SK-N-SH (cell line): ENCODE measurements at places on chromosomes 4 and X.

GRCh38 chrX:112841820-112842157, 1.2 kb upstream of the AMOT start:
- DNase-seq, result no peak

- no peak for DNase-seq
Observed at GRCh38 chr4:160523231-160523630, 1420.4 kb downstream of the RAPGEF2 start.

GRCh38 chr4:80216100-80216761, 18.9 kb downstream of the PRDM8 start:
- no peak for DNase-seq

DNA sequence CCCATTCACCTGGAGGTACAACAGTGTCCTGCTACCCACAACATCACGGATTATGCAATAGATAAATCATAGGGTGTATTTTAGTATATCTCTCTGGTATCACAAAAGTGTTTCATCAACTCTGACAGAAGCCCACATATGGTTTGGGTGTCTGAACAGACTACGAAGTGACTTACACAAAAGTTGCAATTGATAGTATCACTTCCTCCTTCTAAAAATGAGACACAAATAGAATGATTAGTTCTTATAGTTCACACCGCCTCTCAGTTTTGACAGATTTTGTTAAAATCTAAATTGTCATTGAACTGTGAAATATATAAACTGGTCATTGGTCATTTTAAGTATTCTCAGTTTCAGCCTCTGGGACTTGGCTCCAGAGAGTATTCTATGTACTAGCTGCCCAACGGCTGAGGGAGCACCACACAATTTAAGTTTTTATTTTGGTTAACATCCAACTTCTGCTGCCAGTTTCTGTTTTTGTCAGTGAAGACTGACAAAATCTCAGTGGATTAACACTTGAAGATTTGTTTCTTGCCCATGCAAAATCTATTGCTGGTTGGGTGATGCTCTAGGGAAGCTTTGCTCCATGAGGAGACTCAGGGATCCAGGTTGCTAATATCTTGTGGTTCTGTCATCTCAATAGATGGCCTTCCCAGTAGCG, 113.8 kb upstream of the PUDP start:
- no peak for DNase-seq

GRCh38 chrX:110182865-110183264, 135.0 kb downstream of the AMMECR1 start:
- no peak for DNase-seq

- DNase-seq, result no peak
Observed at GRCh38 chr4:7322166-7322991, 112.4 kb downstream of the PSAPL1 start.

GRCh38 chr4:87304745-87305432, 17.8 kb downstream of the HSD17B13 start:
- no peak for DNase-seq

DNA sequence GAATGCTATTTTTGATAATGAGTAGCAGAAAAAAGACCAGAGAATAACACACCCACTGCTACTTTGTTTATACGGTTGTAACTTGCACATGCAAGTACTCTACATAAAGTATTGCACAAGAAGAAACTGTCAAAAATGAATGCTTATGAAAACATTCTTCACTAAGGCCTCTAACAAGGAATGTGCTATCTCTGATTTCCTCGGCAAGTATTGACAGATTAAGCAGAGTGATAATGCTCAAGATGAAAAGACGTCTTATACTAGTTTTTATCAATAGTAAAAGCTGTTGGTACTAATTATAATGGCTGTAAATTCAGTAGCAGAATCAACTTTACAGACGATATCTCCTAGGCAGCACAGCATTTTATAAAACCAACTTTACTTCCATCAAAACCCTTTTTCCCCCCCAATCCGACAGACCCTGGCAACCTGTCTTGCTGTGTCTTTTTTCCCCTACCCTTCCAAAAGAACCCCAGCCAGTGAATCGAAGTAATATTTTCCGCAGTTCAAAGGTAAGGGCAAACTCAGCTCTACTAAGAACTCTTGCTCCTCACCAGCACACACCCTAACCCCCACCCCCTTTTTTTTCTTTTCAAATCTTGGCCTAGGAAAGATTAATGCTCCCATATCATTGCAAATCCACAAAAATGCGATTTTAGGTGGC, 1.5 kb downstream of the FRYL start:
- peak; percentile 6 for DNase-seq

GRCh38 chrX:79259073-79259689, 108.0 kb downstream of the ITM2A start:
- no peak for DNase-seq

DNA sequence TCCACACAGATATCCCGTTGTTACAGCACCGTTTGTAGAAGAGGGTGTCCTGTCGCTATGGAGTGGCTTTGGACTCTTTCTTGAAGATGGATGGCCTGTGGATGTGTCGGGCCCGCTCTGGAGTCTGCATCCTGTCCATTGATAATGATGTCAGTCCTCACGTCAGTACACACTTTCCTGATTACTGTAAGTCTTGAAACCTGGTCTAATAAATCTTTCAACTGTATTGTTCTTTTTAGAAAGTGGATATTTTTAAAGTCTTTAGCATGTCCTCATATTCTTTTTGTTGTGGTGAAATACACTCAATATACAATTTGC, 14.9 kb downstream of the MSANTD1 start:
- no peak for DNase-seq

DNA sequence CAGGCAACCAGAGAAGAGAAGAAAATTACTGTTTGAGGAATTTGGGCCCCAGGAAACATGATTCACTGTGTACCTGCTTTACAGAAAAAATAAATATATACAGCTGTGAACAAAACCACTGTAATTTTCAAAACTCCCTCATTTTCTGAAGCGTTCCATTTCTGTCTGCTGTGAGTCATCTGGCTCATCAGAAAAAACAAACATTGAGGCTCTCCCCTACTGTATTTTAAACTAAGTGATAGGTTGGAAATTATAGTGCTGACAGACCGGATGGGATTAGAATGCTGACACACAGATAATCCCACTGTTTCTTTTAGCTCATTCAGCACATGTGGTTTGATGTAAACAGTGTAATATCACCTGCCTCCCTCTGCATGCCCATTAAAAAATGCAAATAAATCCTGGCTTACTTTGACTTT, 847.0 kb downstream of the TRIML1 start:
- no peak for DNase-seq

GRCh38 chr4:184193556-184194525, 23.8 kb downstream of the ENPP6 start:
- DNase-seq, result no peak

- DNase-seq, result no peak
Observed at GRCh38 chrX:74458736-74459135, 37.4 kb downstream of the SLC16A2 start.

GRCh38 chr4:170610434-170610833, 520.7 kb upstream of the AADAT start:
- DNase-seq, result no peak

GRCh38 chrX:630612-631496, at the start of gene SHOX:
Gene SHOX, plus strand, starts transcription at chrX:630791. Its CDS starts 107 bp downstream, at chrX:630898.
- no peak for DNase-seq

DNA sequence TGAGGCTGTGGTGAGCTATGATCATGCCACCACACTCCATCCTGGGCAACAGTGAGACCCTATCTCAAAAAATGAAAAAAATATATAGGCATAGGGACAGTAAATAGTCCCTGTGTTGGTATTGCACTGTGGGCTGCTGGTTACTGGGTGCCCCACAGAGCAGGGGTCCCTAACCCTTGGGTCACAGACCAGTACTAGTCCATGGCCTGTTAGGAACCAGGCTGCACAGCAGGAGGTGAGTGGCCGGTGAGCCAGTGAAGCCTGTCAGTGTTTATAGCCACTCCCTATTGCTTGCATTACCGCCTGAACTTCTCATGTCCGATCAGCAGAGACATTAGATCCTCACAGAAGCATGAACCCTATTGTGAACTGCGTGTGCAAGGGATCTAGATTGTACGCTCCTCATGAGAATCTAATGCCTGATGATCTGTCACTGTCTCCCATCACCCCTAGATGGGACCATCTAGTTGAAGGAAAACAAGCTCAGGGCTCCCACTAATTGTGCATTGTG, 106.5 kb downstream of the TNIP2 start:
- DNase-seq, result no peak

GRCh38 chr4:113614414-113614813, 147.1 kb downstream of the CAMK2D start:
- DNase-seq, result no peak

GRCh38 chr4:98771959-98772632, 113.7 kb upstream of the TSPAN5 start:
- DNase-seq, result no peak

DNA sequence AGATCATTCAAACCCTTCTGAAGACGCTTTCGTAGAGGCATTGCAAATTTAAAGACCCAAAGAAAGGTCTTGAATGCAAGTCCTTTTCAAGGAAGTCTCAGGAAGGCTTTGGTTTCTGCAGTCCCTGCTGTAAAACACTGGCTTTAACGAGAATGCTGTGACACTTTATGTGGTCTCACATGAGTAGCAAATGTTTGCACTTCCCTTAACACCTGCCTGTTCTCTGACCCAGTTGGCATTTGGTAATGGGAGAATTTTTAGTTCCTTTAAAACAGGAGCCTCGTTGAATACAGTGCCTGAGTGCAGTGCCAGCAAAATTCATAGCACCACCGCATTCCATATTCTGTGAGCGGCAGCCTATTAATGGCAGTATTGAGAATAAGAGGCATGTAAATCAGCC, 330.5 kb upstream of the PRKX start:
- DNase-seq, result no peak

DNA sequence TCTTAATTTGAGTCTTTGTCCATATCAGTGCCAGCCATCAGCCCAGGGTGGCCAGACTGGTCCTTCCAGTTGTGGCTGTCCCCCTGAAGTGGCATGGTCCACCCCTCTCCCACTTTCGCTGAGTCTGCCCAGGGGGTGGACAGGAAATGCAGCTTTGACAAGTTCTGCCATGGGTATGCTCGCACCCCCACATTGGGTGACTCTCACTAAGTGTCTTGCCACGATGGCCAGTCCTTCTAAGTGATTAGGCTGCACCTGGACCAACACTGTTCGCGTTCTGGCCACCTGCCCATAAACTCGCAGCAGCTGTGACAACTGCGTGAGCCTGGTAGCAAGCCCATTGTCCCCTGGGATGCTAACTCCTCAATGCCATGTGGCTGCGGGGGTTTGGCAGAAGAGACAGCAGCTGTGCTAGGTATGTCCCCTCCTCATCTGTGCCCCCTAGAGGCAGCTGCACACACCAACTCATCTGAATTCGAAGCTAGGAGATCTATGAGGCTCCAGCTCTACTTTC, 10.0 kb upstream of the LNX1 start:
- peak; percentile 41 for DNase-seq

DNA sequence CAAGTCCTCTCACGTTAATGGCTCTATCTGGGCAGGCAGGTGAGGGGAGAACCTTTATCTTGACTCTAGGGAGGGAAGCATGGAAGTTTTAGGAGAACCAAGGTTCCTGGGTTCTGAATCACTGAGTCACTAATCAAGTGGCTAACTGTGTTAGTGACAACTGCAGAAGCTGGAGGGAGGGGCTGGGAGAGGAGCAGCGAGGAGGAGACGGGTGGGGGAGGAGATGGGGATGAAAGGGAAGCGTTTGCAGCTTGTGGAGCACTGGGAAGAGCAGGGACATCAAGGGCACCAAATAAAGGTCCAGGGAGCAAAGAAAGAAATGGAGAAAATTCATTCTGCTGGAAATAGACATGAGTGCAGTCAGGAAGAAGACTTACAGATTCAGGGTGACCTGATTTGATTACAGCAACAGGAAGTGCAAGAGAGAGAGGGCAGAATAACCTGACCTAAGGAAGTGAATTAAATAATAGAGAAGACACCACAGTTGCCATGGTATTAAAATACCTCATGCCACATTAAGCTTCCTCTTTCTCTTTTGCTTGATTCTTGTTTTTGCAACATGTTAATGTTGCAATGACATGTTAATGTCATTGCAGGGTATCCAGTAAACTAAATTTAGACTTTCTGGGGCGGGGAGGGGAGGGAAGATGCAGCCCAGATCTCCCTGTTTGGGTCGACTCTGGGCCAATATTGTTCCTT, 4.5 kb upstream of the SETD7 start:
- DNase-seq, result no peak

DNA sequence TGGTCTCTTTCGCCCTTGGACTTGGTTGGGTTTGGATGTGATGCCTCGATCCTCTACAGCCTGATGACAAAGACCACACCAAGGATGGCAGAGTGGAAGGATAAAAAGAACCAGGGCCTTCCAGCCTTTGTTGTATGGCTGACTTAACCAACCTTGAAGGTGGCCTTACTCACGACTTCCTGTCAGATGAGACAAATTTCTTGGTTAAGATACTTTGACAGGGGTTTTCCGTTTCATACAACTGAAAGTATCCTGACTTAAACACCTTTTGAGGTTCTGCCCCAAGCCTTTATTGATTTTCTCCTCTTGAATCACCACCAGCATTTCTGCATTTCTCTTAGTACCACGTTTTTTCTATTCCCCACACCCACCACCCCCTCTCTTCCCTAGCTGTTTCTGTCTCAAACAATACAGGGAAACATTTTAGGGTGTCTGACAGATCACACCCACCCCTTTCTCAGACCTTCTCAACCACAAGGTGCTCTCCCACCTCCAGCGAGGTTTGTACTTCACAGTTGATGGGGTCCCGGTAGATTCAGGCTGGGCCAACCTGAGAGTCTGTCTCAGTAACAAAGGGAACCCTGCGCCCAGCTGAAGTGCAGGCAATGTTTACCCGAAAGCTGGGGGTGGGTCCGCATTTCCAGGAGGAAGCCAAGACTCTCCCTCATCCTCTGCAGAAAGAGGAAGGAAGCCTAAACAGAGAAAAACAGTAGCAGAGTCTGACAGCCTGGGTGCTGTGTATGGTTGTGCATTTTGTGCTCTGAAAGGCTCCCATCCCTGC, 5.0 kb upstream of the TSPAN5 start:
- DNase-seq, result no peak
